ENCODE measurements at places on chromosomes 6 and 20.

GRCh38 chr20:23120936-23121750 lies 35.0 kb upstream of the CD93 start:
- no peak for ATAC-seq

DNA sequence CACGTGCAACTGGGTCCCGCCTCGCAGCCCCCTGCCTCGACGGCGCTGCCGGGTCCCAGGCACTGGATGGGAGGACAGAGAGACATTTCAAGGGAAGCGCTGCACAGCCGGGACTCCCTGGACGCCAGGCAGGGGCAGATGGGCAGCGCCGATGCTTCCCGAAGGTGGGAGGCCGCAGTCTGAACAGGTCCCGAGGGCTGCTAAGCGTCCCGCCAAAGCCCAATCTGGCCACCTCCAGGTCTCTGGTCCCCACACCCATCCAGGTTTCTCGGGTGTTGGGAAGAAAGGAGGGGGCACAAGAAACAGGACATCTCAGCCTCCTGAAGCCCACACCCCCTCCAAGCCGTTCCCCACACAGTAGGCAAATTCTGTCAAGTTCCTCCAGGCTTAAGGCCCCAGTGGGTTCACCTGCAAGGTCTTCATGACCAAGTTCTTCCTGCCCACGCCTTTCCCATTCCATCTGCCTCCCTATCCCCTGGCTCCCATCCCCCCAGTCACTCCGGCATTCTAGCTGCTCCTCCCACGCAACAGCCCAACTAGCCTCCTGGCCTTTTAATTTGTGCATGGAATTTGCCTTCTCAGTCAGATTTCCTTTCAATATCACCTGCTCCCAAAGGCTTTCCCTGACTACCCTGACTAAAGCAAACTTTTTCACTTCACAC lies 5.4 kb upstream of the CPXM1 start:
- ATAC-seq, result no peak

DNA sequence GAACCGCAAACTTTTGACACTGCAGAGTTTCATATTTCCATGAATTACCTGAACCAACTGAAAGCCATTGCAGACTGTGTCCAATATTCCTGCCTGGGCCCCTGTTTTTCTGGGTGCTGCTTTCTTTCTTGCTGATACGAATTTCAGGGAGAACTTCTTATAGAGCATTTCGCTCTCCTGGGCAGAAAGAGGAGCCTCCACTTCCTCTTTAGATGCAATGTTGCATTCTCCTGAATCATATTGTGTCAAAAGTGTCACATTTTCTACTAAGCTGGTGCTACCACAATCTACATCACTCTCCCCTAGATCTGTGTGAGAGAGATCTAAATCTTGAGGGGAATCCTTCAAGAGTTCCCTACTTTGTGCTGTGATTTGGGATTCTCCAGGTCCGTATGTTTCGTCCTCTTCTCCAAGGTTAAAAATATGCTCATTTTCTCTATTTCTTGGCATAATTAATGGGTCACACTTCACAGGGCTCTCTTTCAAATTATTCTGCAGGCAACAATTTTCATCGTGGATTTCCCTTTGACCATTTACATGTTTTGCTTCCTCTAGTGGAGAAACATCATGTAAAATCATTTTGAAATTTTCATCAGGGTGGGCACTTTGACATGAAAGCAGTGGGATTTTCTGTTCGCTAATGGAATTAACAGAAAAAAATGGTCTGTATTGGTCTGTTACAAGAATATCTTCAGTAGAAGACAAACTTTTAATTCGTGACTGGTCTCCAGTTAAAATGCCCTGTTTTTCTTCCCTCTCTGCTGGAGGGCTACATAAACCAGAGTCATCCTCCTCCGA lies 102.3 kb downstream of the DST start:
- no peak for ATAC-seq

DNA sequence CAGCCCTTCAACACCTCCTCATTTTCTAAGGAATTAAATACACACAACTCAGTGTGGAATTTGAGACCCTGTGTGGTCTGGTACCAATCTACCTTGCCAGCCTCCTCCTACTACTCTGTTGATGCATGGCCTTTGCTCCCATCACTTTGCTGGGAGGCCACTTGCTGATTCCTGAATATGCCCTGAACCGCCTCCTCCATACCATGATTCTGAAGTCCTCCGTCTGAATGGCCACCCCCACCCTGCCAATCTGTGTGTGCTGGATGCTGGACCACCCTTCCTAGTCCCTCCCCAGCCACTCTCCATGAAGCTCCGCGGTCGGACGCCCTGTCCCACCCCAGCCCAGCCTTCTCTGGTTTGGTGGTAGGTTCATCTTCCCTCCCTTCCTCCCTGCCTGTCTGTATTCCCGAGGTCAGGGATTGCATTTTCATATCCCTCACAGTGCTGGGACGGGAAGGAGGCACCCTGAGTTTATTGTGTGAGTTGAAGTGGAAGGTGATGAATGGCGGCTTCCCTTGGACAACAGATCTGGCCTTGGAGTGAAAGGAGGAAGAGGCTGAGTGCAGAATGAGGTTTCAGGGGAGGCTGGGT lies 138.3 kb downstream of the CDC5L start:
- ATAC-seq, result no peak

DNA sequence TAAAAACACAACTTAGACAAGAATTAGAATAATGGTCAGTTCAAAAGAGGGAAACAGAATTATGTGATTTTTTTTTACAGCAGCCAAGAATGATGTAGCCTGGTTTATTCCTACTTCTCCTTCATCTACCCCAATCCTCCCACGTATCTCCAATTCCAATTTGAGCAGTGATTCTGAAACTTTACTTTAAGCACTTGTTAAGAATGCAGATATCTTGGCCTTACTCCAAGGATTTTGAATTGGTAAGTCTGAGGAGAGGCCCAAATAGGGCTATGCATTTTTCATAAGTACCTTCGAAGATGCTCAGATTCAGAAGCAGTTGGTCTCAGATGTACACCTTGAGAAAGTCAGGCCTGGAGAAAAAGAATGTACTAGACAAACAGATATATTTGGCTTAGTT lies 233.4 kb upstream of the FLRT3 start:
- ATAC-seq, result no peak

GRCh38 chr6:42427871-42428270 lies 23.9 kb downstream of the TRERF1 start:
- no peak for ATAC-seq

DNA sequence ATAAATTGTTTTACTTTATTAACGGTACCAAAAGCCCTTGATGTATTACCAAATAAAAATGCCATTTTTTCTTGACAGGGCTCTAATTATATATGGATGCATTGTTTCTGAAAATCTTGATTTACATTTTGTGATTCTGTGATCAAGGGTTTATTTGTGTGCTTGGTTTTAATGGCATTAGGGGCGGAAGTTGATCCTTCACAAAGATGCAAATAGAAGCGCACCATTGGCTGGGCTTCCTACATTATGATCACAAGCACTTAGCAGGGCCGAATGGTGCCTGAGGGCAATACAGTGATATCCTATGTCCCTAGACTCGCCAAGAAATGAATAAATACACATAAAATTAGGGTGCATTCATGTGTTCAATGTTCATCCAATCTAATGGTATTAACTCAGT lies 172.9 kb upstream of the UST start:
- ATAC-seq, result no peak

DNA sequence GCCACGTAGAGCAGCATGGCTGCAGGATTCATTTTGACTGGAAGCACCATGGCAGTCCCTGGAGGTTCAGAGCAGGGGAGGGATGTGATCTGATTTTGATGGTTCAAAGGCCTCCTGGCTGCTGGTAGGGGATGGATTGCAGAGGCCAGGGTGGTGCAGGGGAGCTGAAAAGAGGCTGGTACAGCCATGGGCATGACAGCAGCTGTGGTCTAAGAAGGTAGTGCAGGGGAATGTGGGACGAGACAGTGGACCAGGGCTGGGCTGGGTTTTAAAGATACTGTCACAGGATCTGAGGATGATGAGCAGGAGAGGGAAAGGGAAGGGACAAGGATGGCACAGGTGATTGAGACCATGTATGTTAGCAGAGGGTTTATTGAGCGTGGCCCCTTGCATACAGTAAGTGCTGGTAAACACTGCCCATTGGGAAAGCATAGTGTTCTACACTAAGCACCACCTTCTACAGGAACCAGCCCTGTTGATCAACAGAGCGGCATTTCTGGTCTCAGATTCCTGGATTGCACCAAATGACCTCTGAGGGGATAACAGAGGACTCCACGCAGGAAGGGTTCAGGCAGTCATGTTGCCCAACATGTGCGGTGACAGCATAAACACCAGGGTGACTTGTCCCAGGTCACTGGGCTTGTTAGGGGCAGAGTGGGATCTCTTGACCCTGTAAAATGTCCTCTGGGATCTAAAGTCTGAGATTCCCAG lies 14.5 kb upstream of the SIRPA start:
- no peak for ATAC-seq

GRCh38 chr20:47818016-47818415 lies 32.7 kb upstream of the SULF2 start:
- no peak for ATAC-seq

GRCh38 chr20:50127587-50128519 lies 14.9 kb upstream of the UBE2V1 start:
- ATAC-seq, result no peak
